ENCODE measurements at places on chromosomes 6 and 20.

DNA sequence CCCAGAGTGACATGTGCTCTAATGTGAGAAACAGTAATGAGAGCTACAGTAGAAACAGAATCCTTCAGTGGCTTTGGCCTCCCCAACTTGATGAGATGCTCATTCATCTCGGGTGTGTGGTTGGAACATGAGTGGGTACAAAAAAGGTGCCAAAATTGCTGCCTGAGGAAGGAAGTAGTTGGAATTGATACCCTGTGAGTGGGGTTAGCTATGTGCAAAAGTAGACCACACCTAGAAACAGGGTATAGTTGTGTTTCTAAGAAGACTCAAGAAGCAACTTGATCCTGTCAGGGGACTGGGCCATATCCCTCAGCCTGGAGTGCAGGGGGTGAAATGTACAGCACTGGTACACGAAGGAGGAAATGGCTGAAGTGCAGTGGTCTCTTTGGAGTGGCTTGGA, 206.4 kb upstream of the SUPT3H start:
- no peak for DNase-seq

GRCh38 chr6:87184762-87185250, 29.4 kb downstream of the ZNF292 start:
- DNase-seq: no peak

DNA sequence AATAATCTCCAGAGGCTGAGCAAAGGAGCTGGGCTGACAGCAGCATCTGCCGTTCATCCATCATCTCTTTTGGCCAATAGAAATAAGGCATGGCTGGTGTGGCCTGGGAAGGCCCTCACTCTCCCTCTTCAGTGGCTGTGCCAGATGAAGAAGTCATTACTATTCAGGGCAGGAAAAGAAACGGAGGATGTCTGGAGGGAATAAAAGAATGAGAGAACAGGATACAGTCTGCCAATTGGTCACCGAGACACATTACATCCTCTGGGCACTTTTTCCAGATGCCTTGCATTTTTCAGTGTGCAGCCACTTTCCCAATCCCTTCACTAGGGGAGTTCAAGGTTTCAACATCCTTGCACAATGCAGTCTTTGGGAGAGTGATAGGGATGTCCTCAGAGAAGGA, 32.2 kb upstream of the VGLL2 start:
- no peak for DNase-seq

DNA sequence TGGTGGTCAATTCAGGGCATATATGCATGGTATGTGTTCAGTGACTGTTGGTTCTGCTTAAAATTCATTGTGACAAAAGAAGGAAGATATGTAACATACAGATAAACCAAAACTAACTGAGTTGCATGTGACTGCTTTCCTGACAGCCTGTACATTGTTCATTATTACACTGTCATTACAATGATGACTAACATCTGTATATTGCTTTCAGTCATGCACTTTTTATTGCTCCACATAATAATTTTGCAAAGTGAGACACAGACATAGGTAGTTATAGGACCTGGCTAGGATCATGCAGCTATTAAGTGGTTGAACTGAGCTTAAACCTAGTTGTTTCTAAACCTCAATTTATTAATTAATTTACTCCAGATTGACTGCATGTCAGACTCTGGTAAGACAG, 703.2 kb downstream of the HDGFL1 start:
- no peak for DNase-seq

DNA sequence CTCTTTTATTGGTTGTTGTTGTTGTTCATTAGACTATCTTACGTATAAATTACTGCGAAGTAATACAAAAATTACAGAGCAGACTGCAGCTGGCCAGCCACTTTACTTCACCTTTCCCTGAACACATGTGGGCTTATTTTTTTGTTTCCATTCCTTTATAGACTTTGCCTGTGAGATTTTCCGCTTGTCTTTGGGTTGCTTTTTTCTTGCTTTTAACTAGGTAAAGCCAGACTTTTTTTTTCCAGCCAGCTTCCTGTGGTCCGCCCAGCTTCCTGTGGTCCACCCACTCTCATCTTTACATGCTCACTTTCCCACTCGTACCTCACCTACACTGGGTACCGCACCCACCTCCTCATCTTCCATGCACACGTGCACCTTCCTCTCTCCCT, 79.0 kb downstream of the IPCEF1 start:
- no peak for DNase-seq

- no peak for DNase-seq
These were observed 40.9 kb upstream of the SMOC2 start for GRCh38 chr6:168400037-168400436.

DNA sequence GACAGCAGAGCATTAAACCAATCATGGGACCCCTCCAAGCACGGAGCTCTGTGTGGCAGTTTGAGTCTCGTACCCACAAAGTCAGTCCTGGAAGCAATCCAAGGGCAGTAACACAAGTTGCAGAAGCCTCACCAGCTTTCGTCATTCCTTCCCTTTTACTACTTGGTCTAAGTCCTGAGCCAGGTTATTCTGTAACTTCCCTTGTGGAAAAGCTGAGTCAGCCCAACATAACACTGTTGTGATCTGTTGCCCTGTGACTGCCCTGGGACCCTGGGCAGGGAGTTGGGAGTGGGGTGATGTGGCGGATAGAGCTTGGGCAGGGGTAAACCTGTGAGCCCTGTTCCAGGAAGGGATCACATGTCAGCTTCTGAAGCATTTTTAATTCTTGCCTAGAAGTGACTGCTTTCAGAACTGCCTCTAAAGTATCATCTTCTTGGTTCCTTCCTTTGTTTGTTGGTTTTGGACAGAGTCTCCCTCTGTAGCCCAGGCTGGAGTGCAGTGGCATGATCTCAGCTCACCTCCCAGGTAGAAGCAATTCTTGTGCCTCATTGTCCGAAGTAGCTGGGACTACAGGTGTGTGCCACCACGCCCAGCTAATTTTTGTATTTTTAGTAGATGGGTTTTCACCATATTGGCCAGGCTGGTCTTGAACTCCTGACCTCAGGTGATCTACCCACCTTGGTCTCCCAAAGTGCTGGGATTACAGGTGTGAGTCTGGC, 183.7 kb upstream of the JAG1 start:
- DNase-seq: no peak

DNA sequence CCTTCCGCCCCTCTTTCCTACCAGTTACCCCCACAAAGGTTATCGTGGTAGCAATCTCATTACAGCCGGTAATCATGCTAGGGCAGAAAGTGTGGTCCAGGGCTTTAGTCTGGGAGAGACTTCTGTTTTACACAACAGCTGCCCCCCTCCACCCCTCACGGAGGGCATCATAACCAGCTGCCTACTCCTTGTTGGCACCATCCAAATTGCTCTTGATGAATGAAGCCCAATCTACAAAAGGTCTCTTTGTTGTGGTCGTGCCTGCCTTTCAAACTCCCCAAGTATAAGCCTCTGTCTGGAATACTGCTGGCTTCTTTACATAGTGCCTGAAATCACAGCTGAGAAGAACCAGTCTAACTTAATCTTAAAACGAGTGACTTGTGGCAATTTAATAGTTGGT, 157.9 kb downstream of the INSM1 start:
- no peak for DNase-seq

- DNase-seq: no peak
These were observed 405.3 kb downstream of the MAFB start for GRCh38 chr20:40283689-40284088.

DNA sequence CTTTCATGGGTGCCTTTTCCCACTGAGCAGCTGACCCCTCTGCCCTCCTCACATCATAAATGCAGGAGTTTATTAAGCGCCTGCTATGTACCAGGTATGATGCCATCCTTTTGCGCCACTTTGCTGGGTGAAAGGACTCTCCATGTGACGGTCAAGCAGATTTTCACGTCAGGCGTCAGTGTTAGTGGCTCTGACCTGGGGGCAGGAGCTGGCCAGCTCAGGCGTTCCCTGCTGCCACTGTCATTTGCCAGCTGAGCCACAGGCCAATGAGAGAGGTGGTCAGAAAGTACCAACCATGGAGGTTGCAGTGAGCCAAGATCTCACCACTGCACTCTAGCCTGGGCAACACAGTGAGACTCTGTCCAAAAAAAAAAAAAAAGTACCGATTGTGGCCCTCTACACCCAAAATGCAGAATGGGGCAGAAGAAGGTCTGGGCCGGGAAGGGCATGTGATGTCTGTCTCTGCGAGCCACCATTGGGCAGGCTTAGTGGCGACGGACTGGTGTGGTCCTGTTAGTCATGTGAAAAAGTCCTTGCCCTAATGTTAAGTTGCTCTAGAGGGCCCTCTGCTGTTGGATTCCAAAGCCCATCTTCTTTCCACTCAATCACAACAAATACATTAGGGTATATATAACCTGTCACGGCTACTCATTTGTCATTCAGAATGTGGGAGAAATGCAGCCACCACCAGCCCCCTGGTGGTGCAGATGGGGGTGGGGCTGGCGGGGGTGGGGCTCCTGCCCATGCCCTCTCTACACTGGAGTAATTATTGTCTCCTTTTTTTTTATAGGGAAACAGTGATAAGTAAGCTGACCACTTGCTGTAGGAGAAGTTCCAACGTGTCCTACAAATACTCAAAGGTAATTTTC, 18.4 kb upstream of the SLC22A1 start:
- DNase-seq: peak; percentile 14

DNA sequence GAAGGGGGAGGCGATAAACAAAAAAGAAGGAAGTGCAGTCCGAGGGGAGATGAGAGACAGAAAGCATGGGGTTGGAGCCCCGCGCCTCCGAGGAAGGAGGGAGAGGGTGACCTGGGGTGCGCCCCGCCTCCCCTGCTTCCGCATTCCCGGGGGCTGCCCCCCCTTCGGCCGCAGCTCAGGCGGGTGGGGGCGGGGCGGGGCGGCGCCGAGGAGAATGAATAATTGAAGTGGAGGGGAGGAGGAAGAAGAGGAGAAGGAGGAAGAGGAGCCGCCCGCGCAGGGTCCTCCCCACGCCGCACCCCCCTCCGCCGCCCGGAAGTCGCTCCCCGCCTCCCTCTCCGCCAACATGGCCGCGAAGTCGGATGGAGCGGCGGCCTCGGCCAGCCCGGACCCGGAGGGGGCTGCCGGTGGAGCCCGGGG, at the start of gene XKR7:
TSS of gene XKR7 (plus strand) at position 322 of the 420 bp plus-strand sequence. CDS start at position 347, 25 bp downstream.
- peak; percentile 84 for DNase-seq

- no peak for DNase-seq
These were observed 437.5 kb downstream of the CBLN4 start for GRCh38 chr20:55567826-55568225.

DNA sequence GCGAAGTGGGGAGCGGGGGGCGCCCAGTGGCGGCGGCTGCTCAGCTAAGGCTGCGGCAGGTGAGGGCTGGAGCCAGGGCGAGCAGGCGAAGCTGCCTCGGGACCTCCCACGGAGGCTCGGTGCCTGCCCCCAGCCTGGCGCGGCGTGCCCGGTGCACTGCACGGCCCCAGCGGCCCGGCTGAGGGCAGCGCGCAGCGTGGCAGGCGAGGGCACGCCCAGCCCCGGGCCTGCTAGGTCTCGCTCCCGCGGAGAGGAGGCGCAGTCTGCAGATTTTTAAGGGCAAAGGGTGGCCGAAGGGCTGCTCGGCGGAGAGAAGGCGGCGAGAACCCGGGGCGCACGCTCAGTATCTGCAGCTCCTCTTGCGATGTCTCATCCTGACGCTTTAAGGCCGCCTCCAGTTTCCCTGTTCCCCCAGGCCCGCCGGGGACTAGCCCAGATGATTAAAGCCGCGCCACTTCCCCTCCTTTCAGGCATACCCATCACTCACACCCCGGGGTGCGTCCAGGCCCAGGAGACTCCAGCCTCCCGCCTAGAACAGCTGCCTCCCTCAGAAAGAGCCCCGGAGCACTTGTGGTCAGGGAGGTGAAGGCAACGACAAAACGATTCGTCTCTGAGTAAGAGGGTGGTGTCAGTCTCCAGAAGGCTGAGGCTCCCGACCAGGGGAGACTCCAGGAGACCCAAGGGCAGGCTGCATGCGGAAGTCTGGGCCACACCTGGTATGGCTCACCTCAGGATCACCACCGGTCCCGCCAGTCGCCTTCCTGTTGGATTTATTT, at the start of gene FERMT1:
TSS of gene FERMT1 (minus strand) at position 158 of the 776 bp plus-strand sequence. CDS start 3,476 bp downstream, outside the sequence.
- peak; percentile 86 for DNase-seq

- DNase-seq: no peak
These were observed 244.4 kb upstream of the TCF21 start for GRCh38 chr6:133644548-133644891.

- no peak for DNase-seq
These were observed 139.6 kb downstream of the PHACTR3 start for GRCh38 chr20:59743767-59744485.

- no peak for DNase-seq
These were observed 23.8 kb upstream of the PLEKHG1 start for GRCh38 chr6:150575836-150576235.

DNA sequence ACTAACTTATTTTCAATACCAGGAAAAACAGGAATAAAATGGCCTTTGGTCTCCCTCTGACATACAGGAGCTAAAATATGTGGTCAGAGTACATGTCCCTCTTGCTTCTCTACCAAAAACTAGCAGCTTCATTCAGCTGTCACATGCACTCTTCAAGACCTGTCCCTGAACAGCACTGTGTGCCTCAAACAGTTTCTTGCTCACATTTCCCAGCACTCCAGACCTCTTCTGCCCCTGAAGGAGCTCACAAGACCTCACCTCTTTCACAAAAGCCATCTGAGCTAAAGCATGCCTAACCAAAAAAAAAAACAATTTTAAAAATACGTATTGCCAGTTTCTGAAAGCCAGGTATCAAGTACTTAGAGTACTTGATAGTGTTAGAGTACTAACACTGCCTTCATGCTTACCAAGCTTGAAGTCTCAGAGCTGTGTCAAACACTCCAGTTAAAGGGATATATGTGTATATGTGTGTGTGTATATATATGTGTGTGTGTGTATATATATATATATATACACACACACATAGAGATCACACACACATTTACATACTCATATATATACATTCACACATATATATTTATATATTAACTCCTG, 148.3 kb upstream of the POU3F2 start:
- DNase-seq: no peak

DNA sequence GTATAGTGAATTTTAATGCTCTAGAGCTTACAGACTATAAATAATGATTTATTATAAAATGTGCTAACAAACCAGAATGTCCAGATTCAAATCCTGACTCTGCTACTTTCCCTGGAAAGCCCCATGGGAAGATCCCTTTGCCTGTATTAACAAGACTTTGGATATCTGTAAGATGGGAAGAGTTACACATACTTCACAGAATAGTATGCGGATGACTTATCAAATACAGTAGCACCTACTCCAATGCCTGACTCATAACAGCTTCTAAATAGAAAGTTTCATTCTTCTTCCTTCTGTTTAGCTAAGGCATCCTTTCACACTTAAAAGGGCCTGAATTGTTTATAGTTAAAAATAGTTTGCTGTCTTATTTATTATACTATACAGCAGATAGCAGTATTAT, 166.3 kb downstream of the KCNQ5 start:
- no peak for DNase-seq

GRCh38 chr6:149314325-149314905, 3.1 kb upstream of the TAB2 start:
- no peak for DNase-seq

GRCh38 chr6:137486416-137486815, 7.8 kb downstream of the OLIG3 start:
- DNase-seq: no peak

GRCh38 chr6:105994118-105994590, 92.0 kb upstream of the PRDM1 start:
- no peak for DNase-seq

DNA sequence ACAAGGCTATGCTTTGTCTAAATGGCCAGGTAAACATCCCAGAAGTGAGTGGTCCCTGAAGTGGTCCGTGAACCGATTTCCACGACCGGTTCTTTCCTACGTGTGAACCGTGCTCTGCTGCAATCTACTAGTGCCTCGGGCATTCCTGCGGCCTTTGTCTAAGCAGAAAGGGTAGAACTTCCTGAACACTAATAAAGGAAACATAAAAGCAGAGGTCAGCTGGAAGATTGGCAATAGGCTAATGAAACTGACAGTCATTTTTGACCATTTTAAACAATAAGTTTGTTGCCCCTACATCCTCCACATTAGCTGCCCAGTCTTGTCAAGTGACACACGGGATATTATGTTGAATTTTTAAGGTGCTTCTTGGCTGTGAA, 410.0 kb downstream of the PLCB1 start:
- DNase-seq: no peak

Measured in T47D (cell line).